Hindlimb muscle (tissue), 1 donor: ENCODE measurements at places on chromosomes 2 and 18.

DNA sequence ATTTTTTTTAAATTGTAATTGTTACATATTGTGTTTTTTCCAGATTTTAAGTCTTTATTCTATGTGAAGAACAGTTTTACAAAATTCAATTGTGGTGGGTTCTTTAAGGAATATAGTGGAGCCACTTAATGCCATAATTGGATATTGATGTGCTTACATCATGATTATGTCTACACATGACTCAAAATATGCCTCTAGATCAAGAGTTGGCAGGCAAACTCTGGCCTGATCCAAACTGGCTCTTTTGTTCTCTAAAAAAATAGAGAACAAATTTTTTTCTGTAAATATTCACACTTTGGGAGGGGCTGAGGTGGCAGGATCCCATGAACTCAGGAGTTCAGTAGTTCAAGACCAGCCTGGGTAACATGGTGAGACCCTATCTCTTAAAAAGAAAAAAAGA, 8.3 kb downstream of the EHBP1 start:
- no peak for DNase-seq

- no peak for DNase-seq
Measured at GRCh38 chr18:52220062-52220591, 119.9 kb upstream of the DCC start.

DNA sequence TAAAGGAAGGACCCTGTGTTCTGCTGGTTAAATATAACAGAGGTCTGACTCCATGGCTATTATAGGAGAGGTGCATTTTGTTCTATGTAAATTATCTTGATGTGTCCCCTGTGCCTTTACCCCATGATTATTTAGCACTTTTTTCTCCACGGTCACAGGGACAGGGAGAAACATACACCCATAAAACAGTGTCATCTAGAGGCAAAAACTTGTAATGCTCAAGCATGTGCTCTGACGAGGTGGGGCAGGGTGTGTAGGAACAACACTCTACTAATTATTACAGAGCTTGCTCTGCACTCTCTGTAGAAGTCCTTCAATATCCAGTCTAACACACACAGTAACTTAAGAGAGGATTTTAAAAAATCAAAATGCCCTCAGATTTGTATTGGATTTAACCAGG, 187.9 kb downstream of the NEDD4L start:
- no peak for DNase-seq

DNA sequence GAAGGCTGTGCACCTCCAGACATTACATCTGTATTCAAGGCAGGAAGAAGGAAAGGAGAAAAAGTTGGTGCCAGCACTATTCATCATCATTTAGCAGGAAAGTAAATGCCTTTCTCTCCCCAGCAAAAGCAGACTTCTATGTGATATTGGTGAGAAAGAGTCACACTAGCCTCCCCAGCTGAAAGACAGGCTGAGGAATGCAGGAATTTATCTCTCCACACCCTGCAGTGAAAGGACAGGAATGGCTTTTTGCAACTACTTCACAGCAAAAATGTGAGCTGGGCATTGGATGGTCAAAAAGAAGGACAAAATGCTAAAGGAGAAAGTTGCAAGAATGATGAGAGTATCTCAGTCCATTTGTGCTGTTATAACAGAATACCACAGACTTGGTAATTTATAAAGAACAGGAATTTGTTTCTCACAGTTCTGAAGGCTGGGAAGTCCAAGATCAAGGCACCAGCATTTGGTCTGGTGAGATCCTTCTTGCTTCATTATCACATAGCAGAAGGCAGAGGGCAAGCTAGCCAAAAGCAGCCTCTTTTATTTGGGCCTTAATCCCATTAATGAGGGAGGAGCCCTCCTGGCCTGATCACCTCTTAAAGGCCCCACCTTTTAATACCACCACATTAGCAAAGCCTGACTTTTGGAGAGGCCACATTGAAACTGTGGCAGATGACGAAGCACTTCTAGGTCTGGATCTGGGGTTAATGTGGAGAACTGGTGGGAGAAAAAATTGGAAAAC, 388.1 kb upstream of the SLC14A2 start:
- no peak for DNase-seq

GRCh38 chr2:159549234-159549633, 67.1 kb downstream of the BAZ2B start:
- no peak for DNase-seq

DNA sequence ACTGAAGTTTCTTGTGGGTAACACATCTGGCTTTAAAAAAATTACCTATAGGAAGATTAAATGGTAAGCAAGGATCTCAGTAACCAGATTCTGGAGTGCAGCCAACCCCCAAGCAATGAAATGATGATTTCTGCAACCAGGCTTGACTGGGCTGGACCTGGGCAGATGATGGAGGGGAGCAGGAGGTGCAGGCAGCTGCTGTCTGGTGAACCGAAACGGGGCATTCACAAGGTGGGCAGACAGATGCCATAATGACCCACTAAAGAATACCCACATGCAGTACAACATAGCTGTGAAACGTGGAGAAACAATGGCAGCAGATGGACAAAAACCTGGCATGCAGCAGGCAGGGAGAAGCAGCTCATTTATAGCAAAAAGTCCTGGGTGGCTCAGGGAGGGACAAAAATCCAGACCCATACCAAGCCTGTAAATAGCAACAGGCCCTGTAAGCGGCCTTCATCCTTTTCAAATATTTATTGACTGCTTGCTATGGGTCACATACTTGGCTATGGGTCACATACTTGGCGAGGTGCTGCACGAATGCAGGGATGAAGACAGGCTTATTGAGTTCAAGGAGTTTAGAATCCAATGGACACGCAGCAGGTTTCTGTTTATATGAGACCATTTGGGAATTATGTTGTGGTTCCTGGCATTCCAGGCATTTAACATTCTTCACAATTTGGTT, 244.7 kb downstream of the HRH4 start:
- DNase-seq: no peak

- no peak for DNase-seq
Measured at GRCh38 chr2:168686452-168687191, 115.8 kb upstream of the NOSTRIN start.

DNA sequence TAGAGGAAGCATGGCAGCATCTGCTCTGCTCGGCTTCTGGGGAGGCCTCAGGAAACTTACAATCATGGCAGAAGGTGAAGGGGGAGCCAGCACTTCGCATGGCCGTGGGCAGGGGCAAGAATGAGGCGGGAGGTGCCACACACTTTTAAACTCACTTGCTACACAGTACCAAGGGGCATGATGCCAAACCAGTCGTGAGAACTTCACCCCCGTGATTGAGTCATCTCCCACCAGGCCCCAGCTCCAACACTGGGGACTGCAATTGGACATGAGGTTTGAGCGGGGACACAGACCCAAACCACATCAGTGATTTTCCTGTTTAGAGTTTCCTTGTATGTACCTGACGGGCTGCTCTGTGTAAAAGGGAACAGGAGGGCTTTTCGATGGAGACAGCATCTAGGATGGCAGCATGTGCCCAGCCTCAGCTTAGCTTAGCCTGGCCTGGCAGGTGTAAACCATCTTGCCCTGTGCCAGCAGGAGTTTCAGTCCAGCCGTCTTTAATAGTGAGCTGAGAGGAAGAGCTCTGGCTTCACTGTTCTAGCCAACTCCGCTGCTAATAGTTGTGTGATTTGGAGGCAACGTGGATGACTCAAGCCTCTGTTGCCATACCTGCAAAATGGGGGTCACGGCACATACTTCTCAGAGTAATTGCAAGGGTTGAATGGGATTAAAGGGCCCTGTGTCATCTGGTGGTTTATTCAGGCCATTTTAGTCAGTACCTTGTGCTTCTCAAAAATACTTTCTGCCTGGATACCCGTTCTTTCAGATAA, 101.8 kb downstream of the ASAP2 start:
- DNase-seq: no peak

DNA sequence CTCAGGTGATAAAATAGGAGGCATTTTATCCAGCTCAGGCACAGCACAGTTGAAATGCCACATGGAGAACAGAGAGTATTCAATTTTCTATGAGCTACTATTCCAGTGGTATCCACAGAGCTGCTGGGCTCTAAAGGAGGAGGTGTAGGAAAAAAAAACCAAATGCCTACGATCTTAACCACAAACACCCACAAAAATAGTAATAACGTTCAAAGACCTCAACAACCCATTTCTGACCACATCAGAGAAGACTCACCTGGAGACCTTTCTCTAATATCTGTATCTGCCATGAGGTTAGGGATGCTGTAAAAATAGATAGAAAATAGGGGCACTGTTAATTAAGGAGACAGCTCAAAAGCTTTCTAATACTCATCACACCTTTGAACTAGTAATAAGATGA, 294.6 kb upstream of the PARD3B start:
- DNase-seq: no peak

- no peak for DNase-seq
Measured at GRCh38 chr2:75055142-75055819, 96.8 kb downstream of the POLE4 start.

DNA sequence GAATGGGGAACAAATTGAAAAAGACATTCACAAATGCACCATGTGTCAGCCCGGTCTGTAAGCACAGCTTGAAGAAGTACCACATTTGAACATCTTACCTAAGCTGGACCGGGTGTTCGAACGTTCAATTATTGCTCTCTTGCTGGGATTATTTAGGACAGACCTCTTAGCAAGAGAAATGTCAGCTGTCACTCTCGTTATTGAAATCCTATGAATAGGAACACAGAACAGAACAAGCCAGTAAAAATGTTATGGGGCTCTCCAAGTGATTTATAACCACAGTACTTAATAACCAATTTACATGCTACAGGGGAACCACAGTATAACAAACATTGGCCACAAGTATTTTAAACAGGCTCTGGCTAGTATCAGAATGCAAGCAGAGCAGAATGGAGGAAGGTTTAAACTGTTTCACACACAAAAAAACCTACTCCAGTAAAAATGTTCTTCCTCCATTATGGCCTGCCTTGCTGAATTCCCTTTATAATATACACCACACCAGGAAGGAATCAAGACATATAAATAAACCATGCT, 32.5 kb upstream of the ARL5A start:
- no peak for DNase-seq

DNA sequence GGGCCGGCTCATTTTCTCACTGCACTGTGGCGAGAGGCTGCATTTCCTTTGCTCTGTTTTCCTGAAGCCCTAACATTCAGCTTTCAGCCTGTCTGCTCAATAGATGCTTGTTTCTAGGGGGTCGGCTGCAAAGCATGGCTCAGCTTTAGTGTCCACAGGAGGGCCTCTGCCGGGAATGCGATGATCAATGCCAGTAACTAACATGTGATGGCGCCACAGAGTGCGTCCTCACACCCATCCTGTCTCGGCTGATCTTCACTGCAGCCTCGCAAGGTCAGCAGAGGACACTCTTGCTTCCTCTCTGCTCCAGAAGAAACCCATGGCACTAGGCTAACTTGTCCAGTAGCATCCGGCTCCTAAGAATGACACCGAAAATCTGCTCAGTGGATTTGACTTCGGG, 156.4 kb upstream of the PXDN start:
- DNase-seq: no peak

GRCh38 chr18:24022161-24022560, 7.6 kb downstream of the TTC39C start:
- DNase-seq: no peak

DNA sequence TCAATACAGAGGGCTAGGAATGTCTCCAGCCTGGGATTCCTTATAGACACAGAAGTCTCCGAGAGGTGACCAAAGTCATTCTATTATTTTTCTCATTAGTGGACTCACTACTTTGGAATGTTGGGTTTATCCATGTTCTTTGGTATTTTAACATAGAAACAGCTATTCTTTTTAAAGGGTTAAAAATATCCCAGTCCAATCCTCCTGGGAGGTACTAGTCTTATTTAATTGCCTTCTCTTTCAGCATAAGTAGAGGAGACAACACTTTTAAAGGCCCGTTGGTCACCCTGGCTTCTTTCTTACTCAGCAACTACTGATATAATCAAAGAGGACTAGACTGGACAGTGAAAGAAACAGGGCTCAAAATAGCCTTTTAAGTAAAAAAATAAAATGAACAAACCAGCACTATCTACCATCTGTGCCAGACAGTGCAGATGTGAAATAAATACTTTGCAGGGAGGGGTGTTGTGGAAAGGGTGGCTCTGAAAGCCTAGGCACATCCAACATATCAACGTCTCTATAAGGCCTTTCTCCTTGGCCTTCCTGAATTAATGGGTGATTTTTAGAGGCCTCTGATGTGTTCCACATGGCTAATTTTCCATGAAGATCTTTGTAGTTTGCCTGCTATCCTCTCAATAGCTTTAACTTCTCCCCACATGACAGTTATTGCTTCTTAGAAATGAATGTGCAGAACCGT, 334.4 kb upstream of the THUMPD2 start:
- DNase-seq: no peak

DNA sequence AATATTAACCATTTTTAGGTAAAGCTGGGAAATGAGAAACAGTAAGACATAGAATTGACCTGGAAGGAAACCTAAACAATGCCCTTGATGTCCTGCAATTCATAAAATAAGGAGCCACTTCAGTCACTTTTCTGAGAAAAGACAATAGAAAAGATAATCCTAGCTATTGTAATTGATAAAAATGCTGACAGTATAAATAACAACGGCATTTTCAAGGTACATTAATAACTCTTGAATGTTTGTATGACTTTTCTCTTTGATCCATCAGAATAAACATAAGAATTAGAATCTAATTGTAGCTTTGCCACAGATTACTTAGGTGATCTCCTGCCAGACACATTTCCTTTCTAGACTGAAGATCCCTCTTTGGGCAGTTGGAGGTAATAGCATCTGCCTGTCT, 719.5 kb downstream of the SLC4A3 start:
- DNase-seq: no peak

GRCh38 chr2:221097568-221097915, 474.6 kb downstream of the EPHA4 start:
- DNase-seq: no peak

- no peak for DNase-seq
Measured at GRCh38 chr2:36915627-36916026, 50.7 kb downstream of the STRN start.

GRCh38 chr2:180934911-180935310, 45.5 kb upstream of the UBE2E3 start:
- no peak for DNase-seq

DNA sequence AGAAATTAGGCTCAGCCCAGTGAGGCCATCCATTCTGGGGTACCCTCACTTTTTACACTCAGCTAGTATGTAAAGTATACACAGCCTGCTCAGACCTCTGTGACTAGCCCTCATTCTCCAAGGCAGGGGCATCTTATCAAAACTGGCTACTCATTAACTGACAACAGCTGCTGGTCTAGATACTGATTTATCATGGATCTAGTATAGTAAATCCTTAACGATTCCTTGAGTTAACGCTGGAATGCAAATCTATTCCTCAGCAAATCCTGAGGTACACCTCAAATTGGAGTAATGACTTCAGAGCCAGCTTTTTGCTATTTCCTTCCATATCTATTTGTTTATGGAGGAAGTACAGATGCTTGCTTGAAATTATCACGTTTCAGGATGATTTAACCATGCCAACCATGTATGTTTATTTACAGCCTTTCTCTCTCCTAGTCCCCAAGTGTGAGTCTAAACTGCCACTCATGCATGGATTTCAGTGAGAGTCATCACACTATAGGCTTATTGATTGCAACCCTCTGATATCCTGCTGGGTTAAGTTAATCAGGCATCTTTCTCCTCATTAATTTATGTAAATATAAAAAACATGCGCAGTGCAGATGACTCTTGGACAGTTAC, 70.2 kb upstream of the DOK6 start:
- no peak for DNase-seq

- no peak for DNase-seq
Measured at GRCh38 chr2:42386682-42387081, 25.7 kb upstream of the COX7A2L start.
